ENCODE measurements at places on chromosomes 4 and X.

DNA sequence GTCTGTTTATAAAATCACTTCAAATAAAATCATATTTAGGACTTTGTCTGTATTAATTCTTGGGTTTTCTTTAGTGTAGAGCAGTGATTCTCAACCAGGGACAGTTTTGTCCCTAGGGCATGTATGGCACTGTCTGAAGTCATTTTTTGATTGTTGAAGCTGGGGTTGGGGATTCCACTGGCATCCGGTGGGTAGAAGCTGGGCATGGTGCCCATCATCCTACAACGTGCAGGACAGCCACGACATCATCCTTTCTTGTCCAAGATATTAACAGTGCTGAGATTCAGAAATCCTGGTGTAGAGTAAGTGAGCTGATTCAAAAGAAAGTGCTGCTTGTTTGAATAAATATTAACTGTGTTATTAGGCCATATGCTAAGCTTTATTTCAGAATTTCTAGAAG, 28.6 kb downstream of the DCLK2 start:
- DNase-seq = no peak

GRCh38 chr4:56762484-56763250, 58.8 kb downstream of the SPINK2 start:
- DNase-seq = no peak

- no peak for DNase-seq
These were observed 73.6 kb downstream of the PALLD start for GRCh38 chr4:168570466-168570865.

- DNase-seq = no peak
These were observed 365.5 kb downstream of the CXXC4 start for GRCh38 chr4:104129243-104129642.

- no peak for DNase-seq
These were observed 4.8 kb downstream of the AREG start for GRCh38 chr4:74449571-74450297.

- no peak for DNase-seq
These were observed 200.6 kb upstream of the SFRP2 start for GRCh38 chr4:153989505-153989904.

DNA sequence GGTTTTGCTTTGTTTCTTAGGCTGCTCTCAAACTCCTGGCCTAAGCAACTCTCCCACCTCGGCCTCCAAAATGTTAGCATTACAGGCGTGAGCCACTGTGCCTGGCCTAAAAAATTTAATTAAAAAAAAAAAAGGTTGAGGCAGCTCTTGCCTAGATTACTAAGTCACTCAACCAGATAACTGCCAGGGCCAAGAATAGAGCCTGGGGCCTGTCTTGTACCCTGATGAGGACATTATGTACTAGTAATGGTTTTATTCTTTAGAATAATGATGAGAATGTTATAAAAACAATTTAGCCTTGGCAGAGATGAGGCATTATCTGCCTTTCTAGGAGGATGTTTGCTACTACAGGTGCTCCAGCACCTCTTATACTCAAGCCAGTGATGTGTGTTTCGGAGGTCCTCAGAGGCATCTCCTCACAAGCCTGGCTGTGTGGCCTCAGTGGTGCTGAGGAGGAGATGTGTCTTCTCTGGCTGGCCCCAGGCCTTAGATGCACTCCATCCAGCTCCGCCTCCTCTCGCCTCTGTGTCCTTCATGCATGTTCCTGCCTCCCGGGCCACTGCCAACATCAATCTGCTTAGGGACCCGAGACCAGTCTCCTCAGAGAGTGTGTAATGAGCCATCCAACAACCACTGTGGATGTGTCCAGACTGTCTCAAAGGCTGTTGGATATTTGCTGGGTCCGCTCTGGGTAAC, 337.7 kb upstream of the GATB start:
- no peak for DNase-seq

GRCh38 chrX:115894087-115894486, 276.5 kb upstream of the AGTR2 start:
- no peak for DNase-seq

- DNase-seq = no peak
These were observed 39.0 kb downstream of the FBXO8 start for GRCh38 chr4:174244441-174244840.

GRCh38 chrX:69305333-69306062, 140.2 kb upstream of the PJA1 start:
- no peak for DNase-seq

DNA sequence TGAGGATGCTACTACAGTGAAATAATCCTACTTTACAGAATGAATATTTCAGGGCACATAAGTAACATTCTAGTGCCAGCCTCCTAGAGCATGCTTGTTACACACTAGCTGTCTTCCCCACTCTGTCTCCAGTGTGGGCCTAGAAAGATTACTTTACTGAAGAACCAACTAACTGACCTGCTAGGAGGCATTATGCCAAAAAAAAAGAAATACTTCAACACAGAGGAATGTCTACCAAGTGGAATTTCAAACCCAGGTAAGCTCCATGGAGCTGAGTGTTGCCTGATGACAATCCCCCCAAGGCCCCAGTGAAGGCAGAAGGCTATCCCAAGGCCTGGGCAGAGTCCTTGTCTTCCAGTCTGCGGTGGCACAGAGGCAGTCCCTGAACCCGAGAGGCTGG, 40.9 kb upstream of the STS start:
- DNase-seq = no peak

GRCh38 chr4:185782523-185782922, 29.5 kb downstream of the SORBS2 start:
- no peak for DNase-seq

- DNase-seq = no peak
These were observed 3.4 kb downstream of the RNF212 start for GRCh38 chr4:1109898-1110506.

DNA sequence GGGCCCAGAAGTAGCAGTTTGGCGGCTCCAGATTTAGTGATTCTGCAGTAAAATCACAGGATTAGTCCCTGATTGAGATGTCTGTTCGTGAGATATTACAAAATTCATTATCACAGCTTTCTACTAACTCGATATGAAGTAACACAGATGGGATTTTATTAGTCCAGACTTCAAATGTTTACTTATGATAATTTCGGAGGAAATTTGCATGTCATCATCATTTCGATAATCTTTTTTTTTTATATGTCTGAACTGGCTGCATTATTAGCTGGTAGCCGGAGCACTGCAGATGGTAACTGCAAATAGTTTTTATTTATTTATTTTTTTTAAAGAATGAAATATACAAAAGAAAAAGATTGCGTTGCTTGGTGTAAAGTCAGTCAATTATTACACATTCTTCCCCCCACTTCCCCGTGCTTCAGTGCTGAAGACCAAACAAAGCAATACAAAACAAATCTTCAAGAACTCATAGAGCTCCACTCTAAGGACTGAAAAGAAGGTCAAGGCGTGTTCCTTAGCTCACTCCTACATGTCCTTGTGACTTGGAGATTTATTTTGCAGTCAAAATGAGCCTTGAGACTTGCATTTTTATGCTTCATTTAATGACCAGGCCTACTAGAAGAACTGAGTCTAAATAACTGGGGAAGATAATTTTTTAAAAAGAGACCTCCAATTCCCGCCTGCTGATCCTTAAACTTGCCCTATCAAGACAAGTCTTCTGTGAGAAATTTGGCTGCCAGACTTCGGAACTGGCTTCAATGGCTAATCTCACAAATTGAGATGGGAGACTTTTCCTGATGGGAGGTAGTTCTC, 11.7 kb upstream of the PITX2 start:
- DNase-seq = no peak

GRCh38 chr4:6516762-6517161, 44.3 kb upstream of the PPP2R2C start:
- no peak for DNase-seq

- no peak for DNase-seq
These were observed 91.4 kb upstream of the UCP1 start for GRCh38 chr4:140659943-140660700.

DNA sequence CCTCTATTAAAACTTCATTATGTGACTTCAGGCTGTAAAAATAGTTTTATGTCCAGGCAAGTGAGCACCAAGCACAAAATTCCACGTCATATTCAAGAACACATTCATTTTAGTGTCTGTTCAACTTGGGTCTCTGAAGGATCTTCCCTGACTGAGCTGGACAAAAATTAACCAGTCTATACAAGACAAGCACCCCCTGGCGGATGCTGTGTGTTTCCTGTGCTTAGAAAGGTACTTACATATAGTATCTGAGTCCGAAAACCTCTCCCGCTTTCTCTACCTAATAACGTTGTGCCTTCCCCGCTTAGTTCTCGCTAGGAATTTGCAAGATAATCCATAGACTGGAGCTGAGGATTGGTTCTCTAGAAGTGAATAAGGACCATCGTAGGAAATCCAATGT, 2214.5 kb upstream of the TENM3 start:
- peak; percentile 4 for DNase-seq

DNA sequence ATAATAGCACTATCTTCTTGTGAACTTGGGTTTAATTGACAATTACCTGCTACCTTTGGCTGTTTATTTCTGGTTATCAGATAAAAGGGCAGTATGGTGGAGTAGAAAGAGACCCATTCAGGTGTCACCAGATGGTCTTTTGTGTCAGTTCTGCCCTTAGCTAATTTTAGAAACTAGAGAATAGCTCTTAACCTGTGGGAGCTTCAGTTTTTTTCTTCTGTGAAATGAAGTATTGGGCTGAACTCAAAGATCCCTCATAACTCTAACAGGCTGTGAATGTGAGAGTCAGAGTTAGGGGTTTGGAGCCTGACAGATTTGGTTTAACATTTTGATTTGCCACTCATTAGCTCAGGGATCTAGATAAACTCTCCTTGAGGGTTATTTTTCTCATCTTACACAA, 335.2 kb downstream of the PPP1R2C start:
- DNase-seq = no peak

DNA sequence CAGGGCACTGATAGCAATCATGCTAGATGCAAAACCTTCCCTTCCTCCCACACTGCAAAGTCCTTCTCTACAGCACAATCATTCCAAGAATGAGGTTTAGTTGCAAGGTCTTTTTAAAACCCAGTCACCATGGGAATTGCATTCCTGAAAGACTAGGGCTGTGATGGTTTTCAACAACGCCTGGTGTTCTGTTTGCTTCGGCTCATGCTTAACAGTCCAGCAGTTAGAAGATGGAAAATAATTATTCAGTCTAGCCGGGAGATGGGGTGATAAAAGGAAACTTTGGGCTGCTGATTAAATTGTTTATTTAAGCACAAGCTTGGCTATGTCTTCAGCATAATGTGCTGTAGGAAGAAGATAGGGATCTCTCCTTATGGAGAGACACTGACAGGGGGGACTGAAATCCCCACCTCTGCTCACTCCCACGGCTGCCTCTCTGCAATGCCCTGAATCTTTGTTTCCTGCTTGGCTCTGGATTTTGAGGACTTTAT, 211.4 kb downstream of the MID1IP1 start:
- DNase-seq = no peak

- DNase-seq = peak; percentile 60
These were observed 297.2 kb upstream of the AADAT start for GRCh38 chr4:170386971-170387370.

GRCh38 chr4:77347351-77347966, 190.5 kb downstream of the CCNG2 start:
- no peak for DNase-seq

DNA sequence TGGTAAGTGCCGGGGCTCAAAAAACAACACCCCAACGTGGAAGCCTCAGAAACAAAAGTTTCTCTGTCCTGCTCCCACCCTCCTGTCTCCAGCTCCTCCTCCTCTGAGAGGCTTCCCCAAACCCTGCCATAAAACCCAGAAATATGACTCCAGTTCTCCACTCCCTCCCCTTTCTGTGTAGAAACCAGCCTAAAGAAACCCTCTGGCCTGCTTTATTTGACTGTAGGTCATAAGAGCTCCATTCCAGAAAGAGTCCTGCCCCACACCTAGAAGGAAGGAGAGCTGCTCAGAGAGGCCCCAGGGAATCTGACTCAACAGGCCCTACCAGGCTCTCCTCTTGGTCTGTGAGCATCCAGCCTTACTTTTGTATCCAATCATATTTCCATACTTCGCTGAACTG, 872 bp upstream of the S100P start:
- DNase-seq = no peak

- DNase-seq = no peak
These were observed 108.8 kb downstream of the NFKB1 start for GRCh38 chr4:102610007-102610406.

- DNase-seq = no peak
These were observed 82.2 kb downstream of the APBB2 start for GRCh38 chr4:41132055-41132683.

- DNase-seq = no peak
These were observed 547.2 kb upstream of the DIPK2B start for GRCh38 chrX:45747905-45748304.

DNA sequence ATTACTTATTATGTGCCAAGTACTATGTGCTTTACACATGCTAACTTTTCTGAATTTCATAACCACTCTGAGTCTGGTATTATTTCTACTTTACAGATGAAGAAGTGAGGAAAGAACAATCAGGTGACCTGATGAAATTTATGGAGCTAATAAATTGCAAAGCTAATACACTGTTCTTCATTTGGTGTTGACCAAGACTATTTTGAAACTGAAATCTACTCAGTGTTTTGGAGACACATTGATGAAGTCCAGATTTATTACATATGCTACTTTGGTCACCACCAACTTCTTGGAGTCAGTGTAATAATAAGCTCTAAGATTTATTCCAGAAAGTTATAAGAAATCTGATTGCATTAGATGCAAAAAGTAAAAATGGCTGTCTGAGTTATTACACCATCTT, 637.9 kb downstream of the FAT4 start:
- DNase-seq = no peak

GRCh38 chr4:28665306-28665705, 1804.7 kb downstream of the STIM2 start:
- DNase-seq = no peak

- no peak for DNase-seq
These were observed 10.2 kb downstream of the SSR4 start for GRCh38 chrX:153804621-153805020.

DNA sequence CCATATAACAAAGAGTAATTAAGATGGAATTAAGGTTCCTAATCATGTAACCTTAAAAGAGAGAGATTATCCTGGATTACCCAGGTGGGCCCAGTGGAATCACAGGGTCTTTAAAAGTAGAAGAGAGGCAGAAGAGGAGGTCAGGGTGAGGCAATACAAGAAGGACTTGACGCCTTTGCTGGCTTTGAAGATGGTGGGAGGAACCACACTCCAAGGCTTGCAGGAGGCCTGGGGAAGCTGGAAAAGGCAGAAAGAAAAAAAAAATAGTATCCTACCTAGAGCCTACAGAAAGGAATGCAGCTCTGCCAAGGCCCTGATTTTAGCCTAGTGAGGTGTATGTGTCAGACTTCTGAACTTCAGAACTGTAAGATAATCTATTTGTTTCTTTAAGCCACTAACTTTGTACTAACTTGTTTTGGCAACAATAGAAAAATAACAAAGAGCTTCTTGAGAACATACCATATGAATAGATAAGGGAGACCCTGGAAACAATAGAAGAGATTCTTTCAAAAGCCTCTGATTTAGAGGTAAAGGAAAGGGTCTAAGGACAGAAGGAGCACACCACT, 229.9 kb upstream of the TTC29 start:
- DNase-seq = no peak

All from non-pigmented ciliary epithelial cell (primary cell).